ENCODE measurements at places on chromosomes 5 and 9.

GRCh38 chr5:147384346-147385193, 125.3 kb downstream of the DPYSL3 start:
- no peak for DNase-seq

DNA sequence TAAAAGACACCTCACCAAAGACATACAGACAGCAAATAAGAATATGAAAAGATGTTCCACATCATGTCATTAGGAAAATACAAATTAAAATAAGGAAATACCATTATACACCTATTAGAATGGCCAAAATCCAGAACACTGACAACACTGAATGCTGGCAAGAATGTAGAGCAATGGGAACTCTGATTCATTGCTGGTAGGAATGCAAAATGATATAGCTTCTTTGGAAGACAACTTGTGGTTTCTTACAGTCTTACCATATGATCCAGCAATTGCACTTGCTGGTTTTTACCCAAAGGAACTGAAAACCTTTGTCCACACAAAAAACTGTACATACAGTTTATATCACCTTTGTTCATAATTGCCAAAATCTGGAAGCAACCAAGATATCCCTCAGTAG, 6.5 kb downstream of the TMEM161B start:
- no peak for DNase-seq

DNA sequence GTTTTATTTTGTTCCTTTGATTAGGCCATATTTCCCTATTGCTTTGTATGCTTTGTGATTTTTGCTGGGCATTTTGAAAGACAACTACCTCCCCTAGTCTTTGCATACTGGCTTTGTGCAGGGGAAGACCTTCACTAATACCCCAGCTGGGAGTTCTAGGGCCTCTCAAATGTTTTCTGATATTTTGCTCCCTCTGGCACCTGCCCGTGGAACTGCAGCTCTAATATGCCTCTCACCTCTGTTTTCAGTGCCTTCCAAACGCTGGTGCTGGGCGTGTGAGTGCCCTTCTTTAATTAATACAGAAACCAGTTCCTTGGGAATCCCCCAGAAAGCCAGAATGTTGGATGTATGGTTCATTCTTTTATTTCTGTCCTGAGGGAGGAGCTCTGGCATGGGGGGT, 204.5 kb downstream of the COMMD10 start:
- DNase-seq, result peak; percentile 50

DNA sequence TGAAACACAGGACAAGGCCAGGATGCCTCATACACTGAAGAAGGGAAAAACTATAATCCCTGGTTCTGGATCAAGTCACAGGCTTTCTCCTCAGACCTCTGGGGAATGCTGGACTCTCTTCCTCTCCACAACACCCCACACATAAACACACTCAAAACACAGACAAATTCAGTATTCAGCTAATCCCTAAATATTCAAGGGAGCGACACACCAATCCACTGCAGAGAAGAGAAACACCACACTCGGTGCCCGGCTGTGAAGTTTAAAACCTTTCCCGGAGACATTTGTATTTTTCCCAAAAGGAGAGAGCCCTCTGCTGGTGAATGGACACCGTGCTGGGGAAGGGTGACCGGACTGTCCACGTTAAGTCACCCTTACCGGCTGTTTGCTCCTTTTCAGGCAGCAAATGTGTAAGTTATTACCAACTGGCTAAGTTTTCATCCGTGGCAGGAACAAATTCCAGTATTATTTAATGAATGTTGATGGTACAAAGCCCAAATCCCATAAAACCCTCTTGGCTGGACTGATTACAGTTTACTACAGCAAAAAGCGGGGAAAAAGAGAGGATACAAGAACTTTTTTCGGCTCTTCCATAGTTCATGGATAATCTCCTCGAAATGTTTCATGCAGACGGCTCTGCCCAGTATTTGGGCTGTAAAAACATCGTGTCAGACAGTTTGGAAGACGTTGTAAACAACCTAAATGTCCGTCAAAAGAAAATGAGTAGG, 130.9 kb upstream of the SLC30A5 start:
- DNase-seq, result peak; percentile 82

DNA sequence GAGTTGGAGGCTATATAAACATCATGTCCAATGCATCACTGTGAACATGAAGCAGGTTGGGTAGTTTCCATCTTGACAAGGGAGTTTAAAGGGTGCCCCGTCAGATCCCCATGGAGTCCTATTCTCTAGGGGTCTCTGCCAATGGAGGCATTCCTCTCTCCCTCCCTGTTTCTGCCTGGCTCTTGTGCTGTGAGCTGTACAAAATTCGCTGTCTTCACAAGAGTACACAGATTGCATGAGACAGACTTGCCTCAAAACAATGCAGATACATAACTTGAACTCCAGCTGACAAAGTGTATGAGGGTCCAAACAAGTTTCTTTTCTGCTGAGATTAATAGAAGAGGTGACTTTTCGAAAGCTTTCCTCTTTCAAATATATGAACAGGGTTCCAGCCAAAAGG, 165.2 kb downstream of the SPOCK1 start:
- DNase-seq, result no peak

DNA sequence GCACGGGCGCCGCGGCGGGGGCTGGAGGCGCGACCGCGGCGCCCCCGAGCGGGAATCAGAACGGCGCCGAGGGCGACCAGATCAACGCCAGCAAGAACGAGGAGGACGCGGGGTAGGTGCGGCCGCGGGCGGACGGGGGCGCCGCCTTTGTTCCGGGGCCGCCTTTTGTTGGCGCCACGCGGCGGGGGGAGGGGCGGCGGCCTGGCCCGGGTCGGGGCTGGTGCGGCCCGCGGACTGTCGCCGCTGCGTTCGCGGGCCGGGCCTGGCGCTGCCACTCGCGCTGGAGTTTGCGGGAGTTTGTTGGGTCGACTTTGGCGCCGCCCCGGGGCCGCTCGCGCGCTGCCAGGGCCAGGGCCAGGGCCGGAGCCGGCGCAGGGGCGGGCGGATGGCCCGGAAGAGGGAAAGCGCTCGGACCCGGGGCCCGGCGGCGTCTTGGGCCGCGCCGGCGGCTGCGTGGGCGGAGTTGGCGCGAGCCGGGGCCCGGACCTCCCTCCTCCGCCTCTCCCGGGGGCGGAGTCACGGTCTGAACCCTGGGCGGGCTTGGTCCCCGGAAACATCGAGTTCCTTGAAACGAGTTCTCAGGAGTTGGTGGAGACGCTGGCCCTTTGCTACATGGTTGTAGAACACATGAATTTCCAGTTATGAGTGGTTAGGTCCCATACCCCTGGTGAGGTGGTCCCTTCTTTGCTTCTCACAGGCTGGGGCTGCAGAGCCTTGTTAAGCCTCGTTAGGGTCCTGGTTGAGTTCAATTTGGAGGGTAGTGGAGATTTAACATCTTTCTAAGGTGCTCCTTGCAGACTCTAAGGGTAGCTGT, 809 bp downstream of the HNRNPAB start:
- DNase-seq, result peak; percentile 93

- DNase-seq, result peak; percentile 60
Measured at GRCh38 chr5:132771503-132771998, 5.5 kb downstream of the SEPTIN8 start.

DNA sequence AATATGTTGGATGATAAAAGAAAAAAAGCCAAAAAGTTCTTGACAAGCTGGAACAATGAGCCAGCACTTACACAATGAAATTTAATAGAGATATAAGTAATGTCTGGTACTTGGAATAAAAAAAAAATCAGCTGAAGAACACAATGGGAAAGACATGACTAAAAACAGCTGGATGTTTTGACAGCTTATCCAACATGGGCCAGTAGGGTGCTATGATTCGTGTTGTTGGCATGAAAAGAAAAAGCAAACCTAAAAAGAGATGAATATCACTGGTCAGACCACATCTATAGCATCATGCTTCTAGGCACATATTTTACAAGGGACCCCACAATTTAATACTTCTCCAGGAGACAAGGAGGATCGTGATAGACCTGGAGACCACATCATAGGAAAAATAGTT, 175.3 kb downstream of the ARL15 start:
- DNase-seq, result no peak

- DNase-seq, result no peak
Measured at GRCh38 chr5:76274571-76274970, 128.5 kb upstream of the IQGAP2 start.
